ENCODE measurements at places on chromosomes 6 and 20.

DNA sequence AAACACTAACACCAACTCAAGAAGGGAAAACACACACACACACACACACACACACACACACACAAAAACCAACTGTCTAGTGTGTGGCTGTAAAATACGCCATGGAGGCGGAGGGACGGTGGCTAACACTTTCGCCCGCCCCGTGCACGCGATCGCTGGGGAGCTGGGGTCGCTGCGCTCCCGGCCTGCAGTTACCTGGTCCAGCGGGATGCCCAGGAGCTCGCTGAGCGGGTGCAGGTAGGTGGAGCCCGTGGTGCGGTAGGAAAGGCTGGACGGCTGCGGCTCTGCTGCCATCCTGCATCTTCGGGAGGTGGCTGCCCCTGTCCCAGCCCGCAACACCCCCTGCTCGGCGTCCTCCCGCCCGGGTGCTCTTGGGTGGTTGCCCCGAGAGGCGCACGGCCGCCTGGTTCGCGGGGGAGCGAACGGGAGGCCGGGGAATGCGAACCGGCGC, 303 bp downstream of the MBOAT1 start:
- peak; percentile 30 for DNase-seq

DNA sequence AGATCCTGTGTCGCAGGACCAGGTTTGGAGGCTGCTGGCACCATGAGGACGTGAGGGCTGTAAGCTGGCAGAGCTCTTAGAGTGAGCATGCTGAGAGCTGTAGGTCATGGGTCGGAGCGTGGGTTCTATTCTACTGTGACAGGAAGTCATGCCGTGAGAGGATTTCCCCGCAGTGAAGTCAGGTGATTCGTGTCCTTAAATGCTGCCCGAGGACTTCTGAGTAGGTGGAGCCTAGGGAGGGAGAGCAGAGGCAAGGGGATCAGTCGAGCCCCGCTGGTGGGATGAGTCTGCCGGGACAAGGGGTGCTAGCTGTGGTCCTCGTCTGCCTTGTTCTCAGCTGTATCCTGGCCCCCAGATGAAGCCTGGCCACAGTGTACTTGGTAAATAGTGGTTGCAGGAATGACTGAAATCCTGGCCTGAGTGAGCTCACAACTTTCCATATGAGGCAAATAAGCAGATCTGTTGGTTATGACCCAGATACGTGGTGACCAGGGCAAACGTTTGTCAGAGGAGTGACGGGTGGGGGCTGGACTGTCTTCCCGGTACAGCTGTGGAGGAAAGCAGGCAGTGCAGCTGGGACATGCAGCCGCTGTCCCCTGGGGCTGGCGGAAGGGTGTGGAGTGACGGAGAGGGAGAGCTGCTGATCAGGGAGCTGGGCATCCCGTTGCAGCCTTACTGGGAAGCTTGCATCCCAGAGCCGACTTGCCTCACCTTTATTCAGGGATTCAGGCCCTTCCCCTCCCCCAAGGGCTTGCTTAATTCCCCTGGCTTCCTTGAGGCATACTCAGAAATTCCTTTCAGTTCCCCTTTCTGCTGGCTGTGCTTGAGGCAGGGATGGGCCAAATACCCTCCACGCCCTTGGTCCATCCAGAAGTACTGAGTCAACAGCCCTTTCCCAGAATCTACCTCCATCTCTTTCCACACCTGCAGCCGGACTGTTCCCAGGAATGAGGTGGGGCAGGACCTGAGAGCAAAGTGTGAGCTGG, 250.9 kb upstream of the RREB1 start:
- no peak for DNase-seq

GRCh38 chr20:24959591-24960301, 10.7 kb downstream of the CST7 start:
- no peak for DNase-seq

DNA sequence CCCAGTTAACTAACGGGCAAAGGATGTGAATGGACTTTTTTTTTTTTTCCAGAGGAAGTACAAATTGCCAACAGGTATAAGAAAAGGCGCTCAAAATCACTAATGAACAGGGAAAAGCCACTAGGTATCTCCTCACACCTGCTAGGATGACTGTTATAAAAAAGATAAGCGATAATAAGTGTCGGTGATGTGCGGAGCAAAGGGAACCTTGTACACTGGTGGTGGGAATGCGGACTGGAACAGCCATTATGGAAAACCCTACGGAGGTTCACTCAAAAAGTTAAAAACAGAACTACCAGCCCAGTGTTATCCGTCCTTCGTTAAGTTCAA, 787 bp upstream of the RAB32 start:
- peak; percentile 19 for DNase-seq

GRCh38 chr20:51028616-51029212, 5.8 kb upstream of the KCNG1 start:
- DNase-seq, result no peak

DNA sequence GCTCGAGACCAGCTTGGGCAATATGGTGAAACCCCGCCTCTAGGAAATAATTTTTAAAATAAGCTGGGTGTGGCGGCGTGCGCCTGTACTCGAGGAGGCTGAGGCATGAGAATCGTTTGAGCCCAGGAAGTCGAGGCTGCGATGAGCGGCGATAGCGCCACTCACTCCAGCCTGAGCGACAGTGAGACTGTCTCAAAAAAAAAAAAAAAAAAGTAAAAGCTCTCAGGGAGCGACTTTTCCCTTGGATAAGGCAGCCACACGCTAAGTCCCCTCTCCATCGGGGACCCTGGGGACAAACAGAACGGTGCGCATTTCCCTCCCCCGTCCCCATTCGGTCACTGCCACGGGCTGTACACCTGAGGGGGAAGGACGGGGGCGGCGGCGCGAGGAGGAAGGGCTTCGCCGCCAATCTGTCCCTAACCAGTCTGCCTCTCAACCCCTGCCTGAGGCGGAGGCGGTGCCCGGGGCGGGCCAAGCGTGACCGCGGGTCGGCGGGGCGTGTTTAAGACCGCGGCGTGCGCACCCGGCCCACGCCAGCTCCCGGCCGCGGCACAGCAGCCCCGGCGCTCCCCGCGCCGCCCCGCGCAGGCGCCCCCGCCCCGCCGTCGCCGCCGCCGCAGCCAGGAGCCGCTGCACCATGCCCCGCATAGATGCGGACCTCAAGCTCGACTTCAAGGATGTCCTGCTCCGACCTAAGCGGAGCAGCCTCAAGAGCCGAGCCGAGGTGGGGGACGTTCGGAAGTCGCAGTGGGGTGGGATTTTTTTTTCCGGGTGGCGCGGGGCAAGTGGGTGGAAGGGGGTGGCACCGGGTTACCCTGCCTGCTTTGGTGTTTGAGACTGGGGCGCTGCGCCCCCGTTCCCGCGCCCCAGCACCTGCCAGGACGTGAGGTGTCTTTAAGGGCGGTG, at the start of gene GMPR:
Gene GMPR, plus strand, starts transcription at position 531 of the 906 bp plus-strand sequence. Its CDS starts 107 bp downstream, at position 638.
- DNase-seq, result no peak

DNA sequence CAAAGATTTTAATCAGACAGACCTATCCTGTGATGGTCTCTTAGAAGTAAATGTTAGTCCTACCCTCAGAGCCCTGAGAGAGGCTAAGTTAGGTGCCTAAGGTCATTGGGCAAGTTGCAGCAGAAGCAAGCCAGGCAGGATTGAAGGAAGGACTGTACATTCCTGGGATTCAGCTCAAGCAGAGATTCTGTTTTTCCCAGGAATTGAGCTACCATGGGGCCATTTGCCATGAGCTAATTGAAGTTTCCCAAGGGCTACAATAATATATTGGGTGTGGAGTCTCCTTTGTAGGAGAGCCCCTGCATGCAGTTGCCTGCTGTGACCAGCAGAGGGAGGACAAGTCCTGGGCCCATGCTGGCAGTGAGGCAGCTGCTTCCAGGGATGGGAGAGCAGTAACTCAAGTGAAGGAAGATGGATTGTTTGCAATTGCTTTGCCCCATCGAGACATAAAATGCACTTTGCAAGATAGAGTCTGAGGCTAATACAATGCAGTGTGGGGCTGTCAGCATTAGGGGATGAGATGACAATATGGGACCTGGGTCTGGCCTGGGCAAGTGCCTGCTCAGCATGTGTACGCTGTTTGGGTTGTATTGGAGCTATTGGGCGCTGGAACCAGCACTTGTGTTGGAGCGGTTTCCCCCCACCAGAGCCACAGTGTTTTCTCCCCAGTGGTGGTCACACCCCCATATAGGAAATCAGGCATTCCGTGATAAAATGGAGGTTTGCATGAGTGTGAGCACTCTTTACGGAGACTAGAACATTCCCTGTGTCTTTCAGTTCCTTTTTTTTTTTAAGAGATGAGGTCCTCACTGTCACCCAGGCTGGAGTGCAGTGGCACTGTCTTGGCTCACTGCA, 27.9 kb downstream of the DNMT3B start:
- peak; percentile 59 for DNase-seq

GRCh38 chr6:56282391-56282790, 35.0 kb upstream of the COL21A1 start:
- peak; percentile 58 for DNase-seq

GRCh38 chr6:68636666-68637065, 1.6 kb downstream of the ADGRB3 start:
- DNase-seq, result no peak

- DNase-seq, result peak; percentile 90
Observed at GRCh38 chr6:130513770-130514169, 148.0 kb downstream of the TMEM200A start.

DNA sequence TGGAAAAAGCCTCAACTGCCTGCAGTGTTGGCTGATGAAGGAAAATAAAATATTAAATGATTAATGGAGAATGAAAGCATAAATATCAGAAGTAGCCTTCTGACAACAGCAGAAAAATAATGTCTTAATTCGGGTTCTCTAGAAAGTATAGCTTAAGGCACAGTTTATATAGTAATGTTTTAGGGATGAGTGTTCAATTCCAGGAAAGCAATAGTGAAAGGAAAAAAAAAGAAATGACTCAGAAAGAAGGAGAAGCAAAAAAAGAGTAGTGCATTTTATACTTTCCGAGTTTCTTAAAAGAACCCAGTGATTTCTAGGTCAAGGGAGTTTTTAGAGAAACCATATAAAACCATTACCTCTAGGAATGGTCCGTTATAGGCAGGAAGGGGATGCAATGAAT, 137.3 kb downstream of the HTR1B start:
- DNase-seq, result peak; percentile 2

- no peak for DNase-seq
Observed at GRCh38 chr6:52305948-52306767, 21.6 kb upstream of the MCM3 start.

DNA sequence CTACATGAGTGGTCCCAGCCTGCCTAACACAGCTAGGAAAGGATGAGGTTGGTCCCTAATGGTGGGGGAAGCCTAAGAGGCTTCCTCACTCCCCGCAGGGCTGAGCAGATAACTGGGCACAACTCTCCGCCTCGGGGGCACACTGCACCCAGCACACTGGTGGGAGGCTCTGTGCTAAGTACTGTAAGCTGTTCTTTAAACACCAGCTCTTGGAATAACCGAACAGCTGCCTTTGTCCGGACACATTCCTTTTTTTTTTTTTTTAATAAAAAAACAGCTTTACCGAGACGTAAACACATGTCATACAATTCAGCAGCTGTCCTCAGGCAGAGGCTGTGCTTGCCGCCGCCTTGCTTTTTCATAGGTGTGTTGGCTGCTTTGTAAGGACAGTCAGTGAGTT, 6.9 kb downstream of the PSMG4 start:
- DNase-seq, result no peak

Data from fibroblast of skin of abdomen (primary cell).